T-helper 2 cell (primary cell): ENCODE measurements at places on chromosomes 1 and 21.

- no peak for DNase-seq
Observed at GRCh38 chr1:194155962-194156361, 969.5 kb upstream of the B3GALT2 start.

DNA sequence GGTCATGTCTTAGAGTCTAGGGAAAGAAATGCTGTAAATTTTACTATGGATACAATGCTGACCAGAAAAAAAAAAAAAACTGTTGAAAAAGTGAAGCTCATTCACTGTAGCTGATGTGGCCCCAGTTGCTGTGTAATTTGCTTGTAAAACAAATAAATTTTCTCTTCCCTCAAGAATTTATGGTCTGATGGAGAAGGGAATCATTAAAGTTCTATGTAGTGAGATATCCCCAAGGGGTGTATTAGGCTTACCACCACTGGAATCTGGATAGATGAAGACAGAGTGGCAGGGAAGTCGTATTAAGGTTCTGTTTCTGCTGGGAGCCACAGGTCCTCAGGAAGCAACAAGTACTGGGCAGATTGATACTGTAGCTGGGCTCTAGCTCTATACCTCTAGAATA, 860.0 kb downstream of the LTN1 start:
- DNase-seq = no peak

- DNase-seq = peak; percentile 25
Observed at GRCh38 chr1:95117207-95118066, at the start of gene TLCD4. Gene TLCD4 (plus strand): TSS chr1:95117355. CDS start chr1:95143902, 26,547 bp downstream.

DNA sequence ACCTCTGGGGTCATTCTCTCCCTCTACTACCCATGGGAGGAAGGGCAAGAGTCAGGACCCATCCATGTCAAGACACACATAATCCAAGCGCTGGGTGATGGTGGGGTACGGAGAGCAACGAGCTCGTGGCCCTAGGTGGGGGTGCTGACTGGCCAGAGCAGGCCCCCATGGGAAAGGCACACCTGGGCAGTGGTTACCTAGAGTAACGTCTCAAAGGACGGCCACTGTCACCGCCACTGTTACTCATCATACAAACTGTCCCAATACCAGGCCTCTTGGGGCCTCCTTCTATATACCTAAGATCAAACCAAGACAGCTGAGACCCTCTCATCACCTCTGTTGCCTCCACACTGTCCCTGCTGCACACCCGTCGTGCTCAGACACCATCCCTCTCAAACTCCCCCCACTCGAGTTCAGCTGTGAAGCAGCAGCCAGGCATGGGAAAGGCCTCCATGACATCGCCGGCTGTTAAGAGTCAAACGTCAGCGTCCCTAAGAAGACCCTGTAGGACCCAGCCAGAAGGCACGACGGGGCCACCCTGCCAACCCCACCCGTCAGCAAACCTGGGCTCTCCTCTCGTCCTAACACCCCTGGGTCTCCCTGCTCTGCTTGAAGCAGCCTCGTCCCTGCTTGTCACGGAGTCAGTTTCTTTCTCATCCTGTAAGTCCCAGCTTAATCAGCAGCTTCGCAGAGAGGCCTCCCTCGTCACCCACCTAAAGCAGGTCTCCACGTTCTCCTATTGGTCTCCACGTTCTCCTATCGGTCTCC, 15.3 kb downstream of the NPHP4 start:
- DNase-seq = no peak

DNA sequence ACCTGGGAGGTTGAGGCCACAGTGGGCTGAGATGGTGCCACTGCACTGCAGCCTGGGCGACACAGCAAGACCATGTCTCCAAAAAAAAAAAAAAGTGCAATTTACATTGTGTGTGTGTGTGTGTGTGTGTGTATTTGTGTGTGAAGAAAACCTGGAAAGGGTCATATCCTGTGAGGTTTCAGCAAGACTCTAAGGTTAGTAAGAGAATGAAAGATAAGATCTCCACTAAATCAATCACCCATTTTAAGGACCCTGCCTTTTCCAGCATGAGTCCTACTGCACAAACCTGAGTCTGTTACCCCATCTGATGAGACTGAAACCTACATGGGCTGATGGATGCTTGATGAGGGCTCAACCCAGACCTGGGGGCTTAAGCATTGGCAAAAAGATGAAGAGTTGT, 4.9 kb upstream of the C1orf74 start:
- DNase-seq = no peak

DNA sequence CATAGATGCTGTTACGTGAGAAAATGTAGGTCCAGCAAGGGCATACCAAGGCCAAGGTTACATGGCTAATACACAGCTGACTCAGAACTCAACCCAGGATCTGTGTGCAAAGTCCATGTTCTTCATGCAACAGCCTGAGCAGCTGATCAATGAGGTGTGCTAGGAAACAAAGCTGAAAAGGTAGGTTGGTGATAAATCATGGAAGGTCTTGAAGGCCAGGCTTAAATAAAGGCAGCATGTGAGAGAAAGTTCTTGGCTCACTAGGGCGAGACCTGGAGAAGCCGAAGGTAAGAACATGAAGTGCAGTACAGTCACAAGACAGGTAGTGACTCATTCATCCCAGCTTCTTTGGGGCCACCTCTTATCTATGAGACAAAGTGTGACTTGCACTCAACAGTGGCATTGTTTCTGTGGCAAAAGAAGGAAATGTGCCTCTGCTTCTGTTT, 33.4 kb downstream of the TLR5 start:
- no peak for DNase-seq

- peak; percentile 46 for DNase-seq
Observed at GRCh38 chr1:110060034-110060661, 10.3 kb downstream of the ALX3 start.

GRCh38 chr1:203744075-203744972, 20.7 kb upstream of the LAX1 start:
- peak; percentile 47 for DNase-seq

DNA sequence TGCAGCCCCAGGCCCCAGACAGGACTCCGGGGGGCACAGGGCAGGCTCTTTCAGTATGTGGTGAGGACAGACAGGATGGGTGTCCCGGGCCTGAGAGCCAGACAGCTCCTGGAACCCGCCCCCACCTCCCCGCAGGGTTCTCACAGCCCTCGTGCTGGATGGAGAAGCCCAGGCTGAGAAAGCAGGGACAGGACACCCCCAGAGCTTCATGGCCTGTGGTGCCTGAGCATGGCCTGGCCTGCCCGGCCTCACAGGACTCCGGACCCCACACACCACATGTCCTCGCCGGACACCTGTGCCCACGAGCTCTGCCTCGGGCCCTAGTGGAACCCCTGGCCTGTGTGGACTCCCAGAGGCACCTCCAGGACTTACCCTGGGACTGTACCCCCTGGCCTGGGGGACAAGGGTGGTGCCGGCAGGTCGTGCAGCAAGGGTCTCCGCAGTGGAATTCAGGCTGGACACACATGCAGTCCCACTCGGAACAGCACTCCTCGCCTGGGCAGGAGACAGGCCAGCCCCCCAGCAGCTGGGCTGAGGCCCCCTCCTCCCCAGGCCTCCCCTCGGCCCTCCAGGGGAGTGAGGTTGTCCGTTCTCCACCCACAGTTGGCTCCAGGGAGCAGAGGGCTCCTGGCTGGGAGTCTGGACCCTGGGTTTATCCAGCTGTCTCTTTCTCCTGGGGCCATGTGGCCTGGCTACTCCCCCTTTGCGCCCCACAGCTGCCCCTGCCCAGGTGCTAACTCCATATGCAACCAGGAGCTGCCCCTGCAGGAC, 1.2 kb downstream of the TNFRSF18 start:
- peak; percentile 7 for DNase-seq

DNA sequence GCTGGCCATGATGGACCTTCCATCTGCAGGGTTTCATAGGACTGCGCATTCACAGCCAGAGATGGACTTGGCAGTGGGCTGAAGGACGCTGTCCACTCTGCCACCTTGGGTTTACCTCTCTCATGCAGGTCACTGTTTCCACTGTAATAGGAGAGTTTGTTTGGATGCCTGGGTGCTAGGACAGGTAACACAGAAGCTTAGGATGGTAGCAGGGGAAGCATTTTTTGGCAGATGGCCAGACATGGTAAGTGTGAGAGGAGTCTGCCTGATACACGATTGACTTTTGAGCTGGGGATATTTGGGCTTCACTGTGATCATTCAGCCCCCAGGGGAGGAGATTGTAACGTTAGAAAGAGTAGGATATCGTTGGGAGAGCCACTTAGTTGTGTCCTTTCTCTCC, 11.8 kb downstream of the PSEN2 start:
- DNase-seq = no peak

GRCh38 chr1:13832536-13832935, 132.5 kb downstream of the PRDM2 start:
- DNase-seq = no peak

- no peak for DNase-seq
Observed at GRCh38 chr1:7493711-7494454, 277.2 kb upstream of the VAMP3 start.

GRCh38 chr1:221994939-221995338, 253.1 kb upstream of the DUSP10 start:
- no peak for DNase-seq

DNA sequence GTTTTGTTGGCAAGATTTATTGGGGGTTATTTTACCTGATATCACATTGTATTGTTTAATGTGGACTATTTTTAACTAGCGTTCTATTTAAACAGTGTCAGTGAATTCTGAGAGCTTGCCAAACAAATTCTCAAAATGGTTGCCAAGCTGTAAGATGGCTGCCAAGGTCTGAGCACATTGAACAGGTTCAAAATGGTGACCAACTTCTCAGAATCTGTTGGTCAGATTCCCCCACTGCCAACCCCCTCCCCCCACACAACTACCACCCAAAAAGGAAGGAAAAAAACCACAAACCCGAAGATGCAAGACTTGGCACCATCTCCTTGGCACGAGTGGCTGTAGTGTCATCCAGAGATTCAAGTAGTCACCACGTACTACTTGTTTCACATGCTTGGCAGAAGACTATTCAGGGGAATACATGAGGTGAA, 159.1 kb downstream of the NFIA start:
- DNase-seq = no peak

DNA sequence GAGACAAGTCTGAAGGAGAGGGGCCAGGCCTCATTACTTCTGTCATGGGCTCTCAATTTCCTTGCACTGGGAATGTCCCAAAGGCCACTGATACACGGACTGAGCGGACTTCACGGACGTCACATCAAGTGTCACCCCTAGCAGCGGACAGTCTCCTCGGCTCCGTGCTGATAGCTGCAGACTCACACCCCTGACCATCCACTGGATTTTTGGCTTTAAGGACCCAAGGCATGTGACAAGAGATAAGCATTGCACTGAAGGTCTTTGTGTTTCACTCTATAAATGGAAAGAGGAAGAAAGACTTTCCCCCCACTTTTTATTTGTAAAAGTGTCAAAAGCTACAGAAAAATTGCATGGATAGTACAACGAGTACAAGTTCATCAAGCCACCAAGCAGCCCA, 200.4 kb upstream of the FGGY start:
- DNase-seq = no peak

GRCh38 chr1:176682830-176683535, 220.0 kb downstream of the PAPPA2 start:
- no peak for DNase-seq

- no peak for DNase-seq
Observed at GRCh38 chr1:114455102-114455785, 55.8 kb downstream of the TRIM33 start.

DNA sequence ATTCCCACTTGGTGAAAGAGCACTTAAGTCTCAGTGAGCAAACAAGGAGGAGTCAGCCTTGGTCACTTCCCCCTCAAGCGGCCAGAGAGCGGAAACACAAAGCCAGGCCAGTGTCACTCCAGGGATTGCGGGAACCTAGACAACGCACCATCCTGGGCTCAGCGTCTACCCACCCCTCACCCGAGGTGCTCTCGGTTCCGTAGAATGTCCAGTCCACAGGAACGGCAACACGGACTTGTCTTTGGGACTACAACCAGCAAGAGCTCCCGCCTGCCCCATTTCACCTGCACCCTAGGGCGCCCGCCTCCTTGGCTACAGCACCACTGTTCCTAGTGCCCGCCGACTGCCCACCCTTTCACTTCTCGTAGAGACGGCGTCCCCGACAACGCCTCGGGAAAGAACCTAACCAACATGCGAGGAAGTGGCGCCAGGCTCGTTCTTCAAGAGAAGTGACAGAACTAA, 509 bp downstream of the GDAP2 start:
- peak; percentile 40 for DNase-seq

GRCh38 chr1:111648806-111649205, 29.2 kb downstream of the RAP1A start:
- DNase-seq = no peak

DNA sequence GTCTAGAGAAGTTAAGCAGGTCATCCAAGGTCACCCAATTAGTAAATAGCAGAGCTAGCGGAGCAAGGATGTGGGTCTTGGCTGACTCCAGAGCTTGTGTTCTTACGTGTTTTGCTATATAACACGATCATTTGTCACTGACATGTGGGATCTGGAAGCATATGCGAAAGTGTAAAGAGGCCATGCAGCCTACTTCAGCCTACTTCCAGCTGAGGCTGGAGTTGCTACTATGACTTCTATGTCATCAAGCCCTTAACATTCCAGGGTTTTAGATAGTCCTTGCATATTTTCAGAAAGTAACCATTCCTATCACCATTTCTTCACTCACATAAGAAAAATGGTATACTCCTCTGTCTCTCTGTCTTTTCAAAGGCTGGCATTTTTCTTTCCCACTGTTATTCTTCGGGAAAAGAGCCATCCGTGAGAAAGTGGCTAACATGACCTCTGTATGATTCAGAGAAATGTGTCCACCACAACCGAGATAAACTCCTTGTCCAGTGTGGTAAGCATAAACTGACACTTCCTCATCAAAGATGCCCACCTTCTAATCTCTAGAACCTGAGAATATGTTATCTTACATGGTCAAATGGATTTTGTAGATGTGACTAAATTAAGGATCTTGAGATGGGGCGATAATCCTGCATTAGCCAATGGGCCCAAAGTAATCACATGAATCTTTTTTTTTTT, 24.0 kb upstream of the ABL2 start:
- no peak for DNase-seq

DNA sequence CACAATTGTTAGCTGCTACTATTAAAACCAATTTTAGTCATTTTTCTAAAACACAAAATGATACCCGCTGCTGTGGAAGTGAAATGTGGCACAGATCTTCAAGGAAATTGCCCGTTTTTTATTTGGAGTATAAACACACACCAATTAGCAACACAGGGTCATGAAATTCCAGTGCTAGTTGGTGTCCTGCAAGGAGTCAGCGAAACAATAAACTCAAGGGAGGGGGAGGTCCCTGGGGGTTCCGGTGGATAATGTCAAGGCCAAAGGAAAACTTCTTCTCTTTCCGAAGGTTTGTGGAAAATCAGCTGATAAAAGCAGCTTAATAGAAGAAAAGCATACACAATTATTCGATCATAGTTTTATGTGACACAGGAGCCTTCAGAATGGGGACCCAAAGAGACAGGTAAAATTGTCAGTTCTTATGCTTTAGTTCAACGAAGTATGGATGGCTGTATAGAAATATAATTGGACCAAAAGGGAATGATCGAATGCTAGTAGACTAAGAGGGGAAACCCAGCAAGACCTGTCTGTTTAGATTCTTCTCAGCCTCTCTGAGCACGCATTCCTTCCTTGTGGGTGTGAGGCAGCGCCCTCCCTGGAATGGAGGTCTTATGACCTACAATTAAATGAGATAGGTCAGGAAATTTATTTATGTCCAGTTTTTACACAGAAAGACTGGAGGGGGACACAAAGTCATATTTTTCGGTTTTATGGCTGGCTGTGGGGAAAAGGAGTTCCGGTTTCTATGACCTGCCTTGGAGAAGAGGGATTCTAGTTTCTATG, 65.9 kb downstream of the KCNK1 start:
- no peak for DNase-seq
